H7 (cell line): ENCODE measurements at places on chromosomes 2 and 18. TPM values are rescaled to one million over a fixed set of nuclear protein-coding genes. Genes with fewer than 3 reads are reported as not detected.

GRCh38 chr2:158729451-158729850 is 65.7 kb upstream of the DAPL1 start:
- DNase-seq = no peak

IL1A gene
- total RNA-seq = 0.11 and 0.38 TPM in 2 replicates

- no peak for DNase-seq
Measured at GRCh38 chr2:217410681-217410960, 550.8 kb upstream of the TNP1 start.

MTLN gene
- 99.7 and 126 TPM in 2 replicates for total RNA-seq

DNA sequence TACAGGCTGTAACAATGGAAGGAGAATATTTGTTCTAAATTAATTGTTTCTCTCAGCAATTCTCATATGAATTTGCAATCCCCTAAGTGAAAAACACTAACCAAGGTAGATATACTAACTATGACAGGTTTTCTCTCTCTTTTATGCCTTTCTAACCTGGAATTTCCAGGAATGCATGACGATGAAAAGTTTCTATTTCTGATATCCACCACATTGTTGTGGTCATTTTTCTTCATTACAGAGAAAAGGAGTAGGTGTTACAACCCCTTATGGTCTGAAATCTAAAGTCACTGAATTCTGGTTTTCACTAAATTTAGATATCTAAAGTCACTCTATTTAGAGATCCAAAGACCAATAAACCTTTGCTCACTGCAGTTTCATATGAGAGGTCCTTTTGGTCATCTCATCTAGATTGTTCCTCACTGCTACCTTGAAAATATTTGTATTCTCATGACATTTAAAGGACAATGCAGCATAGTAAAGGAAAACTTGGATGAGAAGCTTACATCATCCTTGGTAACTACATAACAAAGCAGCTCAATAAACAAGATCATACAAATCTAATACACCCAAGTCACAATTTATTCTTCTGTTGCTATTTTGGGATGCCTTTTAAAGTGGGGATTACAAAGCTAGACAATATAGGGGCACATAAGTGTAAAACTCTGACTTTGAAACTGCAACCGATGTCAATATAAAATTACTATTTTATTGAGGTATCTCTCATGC is 85.8 kb downstream of the TCF4 start:
- no peak for DNase-seq

GRCh38 chr2:28164280-28164801 is 228.3 kb upstream of the FOSL2 start:
- no peak for DNase-seq

DNA sequence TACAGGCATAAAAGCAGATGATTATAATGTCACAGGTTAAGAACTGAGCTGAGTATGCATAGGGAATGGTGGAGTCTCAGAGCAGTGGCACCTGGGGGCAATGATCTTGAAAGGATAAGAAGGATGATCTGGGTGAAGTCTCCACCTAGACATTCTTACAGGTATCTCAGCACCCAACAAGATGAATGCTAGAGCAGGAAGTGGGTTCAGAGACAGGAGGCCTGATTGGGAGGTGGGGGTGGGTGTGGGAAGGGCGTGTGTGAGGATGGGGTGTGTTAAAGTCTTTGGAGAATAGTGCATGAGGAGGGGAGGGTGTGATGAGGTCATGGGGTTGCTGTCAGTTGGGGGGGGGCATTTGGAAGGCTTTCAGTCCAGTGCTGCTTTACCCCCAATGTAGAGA is 78.8 kb upstream of the UPP2 start:
- no peak for DNase-seq

DNA sequence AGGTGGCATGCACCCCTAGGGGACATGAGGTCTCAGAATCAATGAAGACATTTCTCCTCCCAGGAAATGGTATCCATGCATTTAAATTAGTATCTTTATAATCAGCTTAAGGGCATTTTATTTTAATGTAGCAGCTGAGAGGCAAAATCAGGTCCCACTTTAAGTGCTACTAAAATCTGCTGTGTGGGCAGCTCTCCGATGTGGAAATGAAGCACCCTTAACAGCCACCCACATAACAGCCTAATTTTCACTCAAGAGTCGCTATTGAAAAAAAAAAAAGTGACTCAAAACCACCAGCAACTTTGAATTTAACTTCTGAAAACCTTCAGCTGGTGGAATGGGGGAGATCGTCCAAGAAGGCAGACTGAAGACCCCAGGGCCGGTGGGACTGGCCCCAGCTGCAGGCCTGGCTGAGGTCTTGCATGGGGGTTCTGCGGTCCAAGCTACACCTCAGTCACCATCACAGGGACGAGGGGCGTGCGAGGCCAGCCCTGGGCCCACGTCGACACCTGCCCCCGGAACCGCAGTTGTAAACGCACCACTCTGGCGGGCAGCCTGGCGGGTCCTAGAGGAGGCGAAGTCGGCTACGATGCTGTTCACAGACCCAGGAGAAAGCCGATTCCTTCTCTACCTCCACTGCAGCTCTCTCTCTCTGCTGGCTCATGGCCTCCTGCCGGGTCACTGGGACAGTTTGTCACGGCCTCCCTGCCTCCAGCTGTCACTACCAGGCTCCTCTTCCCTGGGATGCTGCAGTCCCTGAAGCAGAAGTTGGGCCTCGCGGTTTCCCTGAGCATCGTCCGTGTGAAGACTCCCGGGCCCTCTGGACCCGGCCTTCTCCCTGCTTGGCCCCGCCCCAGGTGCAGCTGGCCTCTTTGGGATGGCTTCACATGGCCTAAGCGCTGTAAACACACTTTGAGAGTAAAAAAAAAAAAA is 111.9 kb downstream of the KCNF1 start:
- DNase-seq = peak; percentile 36

UGT1A10 gene
- not detected in 2 replicates for total RNA-seq

DNA sequence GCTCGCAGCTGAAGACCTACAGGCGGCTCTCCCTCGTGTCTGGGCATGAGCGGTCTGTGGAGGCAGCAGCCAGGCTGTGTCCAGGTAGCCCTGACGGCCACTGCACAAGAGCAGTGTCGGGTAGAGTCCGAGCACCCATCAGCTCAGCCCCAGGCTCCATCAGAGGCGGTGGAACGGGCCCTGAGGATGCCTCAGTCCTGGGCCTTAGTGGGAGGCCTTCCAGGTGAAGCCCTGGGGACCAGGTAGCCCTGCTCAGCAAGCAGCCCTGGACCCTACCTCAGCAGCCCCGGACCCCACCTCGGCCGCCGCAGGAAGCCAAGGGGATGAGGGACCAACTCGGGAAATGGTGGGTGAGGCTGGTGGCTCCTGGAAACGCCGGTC is 21.3 kb upstream of the KLF11 start:
- peak; percentile 37 for DNase-seq

LBX2 gene
- total RNA-seq = 0.11 and 0.17 TPM in 2 replicates

DSC2 gene
- 22.9 and 25.7 TPM in 2 replicates for total RNA-seq

DNA sequence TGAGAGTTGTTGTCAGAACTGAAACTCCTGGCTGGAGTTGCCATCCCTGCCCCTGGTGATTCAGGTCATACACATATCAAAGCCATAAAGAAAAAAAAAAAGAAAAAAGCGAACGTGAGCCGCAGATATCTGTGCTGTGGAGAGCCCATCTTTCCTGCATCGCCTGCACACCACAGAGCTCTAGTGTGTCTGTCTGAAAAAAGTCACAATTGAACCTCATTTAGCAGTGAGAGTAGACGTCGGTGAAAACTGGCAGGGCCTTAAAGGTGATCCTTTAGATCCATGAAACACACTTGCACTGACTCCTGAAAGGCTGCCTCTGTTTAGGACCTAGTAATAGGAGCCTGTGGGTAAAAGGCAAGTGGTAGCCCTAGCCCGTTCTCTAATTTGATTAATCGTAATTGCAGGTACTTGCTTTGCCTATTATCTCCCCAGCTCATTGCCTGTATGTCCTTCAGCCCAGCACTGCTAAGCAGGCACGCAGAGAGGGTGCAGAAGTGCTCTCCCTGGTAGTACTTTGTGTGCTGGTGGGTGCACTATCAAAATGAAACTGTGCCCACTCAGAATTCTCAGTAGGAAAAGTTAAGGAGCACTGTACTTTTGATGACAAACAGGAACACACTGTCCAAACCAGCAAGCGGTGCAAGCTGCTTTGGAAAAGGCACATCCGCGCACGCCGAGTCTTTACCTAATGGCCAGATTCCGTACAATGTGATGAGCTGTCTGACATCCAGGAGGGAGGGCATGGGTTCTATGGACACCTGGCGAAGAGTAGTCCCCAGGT is 103.5 kb upstream of the ASB18 start:
- DNase-seq = no peak

- DNase-seq = no peak
Measured at GRCh38 chr18:46301571-46301970, 197.4 kb downstream of the HAUS1 start.

DNA sequence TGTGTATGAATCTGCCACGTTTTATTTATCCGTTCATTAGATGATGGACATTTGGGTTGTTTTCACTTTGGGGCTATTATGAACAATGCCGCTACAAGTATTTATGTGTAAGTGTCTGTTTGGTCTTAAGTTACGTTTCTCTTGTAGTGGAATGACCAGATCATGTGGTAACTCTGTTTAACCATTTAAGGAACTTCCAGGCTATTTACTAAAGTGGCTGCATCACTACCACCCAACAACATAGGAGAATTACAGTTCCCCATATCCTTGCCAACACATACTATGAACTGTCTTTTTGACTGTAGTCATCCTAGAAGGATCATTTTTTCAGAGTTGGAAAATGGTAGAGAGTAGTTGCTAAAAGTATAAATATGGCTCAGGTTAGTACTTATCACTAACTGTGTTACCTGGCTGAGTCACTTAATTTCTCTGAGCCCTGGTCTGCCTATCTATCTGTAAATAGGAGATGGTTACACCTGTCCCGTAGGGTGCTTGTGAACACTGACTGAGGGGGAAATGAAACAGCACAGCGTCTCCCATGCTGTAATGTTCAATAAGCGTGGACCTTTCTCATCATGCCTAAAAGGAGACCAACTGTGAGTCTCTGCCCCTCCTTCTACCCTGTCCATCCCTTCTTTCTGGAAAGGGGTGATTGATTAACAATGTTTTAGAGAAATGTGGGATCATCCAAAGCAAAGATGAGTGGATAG is 103.1 kb downstream of the SH3RF3 start:
- DNase-seq = no peak

DNA sequence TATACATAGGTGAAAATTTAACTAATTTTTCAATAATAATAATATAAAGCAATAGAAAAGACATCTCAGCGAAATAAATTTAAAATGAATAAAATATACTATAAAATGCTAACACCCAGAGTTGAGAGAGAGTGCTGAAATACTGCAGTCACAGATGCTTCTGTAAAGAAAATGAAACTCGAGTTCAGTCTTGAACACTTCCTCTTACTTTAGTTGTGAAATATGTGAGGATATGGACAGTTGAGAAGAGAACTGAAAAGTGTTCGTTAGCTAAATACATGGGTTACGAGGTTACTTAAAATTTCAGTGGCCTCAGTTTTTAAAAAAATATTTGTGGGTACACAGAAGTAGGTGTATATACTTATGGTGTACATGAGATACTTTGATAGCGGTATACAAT is 106.8 kb downstream of the DNAH7 start:
- no peak for DNase-seq

- peak; percentile 71 for DNase-seq
Measured at GRCh38 chr2:15665067-15665942, 73.6 kb downstream of the DDX1 start.
